Fibroblast of the conjunctiva (primary cell): ENCODE measurements at places on chromosomes 6 and 20.

DNA sequence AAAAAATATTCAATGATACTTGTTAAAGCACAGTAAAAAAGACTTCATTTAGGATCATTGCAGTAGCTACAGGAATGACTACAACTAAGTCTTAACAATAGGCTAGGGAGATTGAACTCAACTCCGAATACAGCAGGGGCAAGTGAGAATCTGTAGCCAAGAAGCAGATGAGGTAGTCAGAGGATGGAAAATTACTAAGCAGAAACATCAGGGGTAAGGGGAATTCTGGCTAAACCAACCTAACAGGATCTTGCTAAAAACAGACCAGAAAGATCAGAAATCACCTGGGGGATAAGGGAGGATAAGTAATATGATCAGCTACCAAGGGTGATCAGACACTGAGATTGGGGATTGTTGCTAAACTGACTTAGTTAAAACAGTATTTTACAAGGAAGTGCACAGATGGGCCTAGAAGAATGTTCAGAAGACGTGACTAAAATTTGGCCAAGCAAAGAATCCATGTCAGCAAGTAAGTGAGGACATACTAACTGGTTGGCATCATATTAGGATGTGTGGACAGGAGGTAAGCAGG lies 217.5 kb downstream of the TENT5A start:
- DNase-seq, result no peak

- DNase-seq, result no peak
Measured at GRCh38 chr6:3450888-3451287, 6.0 kb downstream of the SLC22A23 start.

DNA sequence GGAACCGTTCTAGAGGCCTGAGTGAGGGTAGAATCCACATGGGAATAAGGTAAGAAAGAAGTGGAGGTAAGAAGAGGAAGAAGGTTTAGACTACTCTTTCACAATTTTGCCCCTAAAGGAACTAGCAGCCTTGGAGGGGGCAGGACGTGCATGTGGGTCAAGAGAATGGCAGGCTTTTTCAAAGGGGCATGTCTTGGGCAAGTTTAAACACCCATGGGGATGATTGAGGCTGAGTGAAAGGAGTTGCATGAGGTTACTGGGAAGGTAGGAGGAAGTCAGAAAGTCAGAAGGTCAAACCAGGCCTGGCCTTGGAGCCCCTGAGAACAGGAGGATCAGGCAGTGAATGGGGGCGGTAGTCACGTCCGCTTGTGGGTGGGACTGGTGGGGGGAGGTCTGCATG lies 10.2 kb downstream of the ADA start:
- DNase-seq, result no peak

DNA sequence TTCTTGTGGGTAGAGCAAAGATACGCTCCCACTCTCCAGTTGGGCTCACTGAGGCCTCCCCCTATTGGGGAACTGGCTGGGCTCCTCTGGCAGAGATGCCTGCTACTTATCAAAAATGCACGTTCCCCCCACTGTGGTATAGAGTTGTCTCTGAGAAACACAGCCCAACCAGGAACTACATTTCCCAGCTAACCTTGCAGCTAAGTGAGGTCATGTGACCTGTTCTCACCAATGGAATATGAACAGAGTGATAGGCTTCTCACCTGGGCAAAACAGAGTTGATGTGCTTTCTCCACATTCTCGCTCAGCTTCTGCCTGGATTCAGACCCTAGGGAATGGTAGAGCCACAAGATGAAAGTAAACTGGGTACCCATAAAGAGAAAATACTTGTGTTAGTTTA lies 49.1 kb upstream of the PTPRT start:
- no peak for DNase-seq

GRCh38 chr6:37127961-37128862 lies 41.7 kb upstream of the PIM1 start:
- no peak for DNase-seq

- no peak for DNase-seq
Measured at GRCh38 chr6:70186461-70186860, 116.4 kb downstream of the COL9A1 start.

DNA sequence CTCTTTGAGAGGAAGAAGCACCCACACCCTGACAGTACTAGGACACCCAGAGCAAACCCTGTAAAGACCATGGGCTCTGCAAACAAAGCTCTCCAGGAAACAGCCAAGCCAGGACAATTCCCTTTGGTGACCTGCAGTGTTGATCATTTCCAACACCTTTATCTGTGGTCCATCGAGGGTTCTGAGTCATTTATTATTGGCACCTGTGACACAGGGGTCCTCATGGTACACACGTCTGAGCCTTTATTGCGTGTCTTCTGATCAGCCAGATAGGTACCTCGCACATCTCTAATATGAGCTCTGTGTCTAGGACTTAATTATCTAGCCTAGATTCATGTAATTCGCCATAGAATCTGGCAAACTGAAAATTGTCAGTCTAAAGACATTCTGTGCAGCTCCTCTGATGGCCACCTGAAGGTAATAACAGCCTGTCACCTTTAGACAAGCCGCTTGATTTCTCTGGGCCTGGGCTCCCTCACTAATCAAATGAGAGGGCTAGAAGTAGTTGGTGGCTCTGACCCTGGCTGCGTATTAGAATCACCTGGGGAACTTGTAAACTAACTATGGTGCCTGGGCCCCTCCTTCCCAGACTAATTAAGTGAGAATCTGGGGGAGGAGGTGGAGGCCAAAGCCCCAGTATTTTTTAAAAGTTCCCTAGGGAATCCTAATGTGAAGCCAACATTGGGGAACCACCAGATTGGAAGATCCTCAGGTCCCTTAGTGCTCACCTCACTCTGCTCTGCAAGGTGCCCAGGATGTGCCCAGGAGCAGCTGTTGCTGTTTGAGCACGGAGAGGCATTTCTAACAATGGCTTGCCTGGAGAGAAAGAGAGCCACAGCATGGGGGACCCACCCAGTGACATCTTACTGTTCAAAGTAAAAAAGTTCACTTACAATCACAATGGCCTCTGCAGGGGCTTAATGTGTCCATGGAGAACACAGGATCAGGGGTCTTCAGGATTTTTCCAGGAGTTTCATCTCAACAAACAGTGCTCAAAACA lies 122.0 kb upstream of the ARID1B start:
- DNase-seq, result no peak

DNA sequence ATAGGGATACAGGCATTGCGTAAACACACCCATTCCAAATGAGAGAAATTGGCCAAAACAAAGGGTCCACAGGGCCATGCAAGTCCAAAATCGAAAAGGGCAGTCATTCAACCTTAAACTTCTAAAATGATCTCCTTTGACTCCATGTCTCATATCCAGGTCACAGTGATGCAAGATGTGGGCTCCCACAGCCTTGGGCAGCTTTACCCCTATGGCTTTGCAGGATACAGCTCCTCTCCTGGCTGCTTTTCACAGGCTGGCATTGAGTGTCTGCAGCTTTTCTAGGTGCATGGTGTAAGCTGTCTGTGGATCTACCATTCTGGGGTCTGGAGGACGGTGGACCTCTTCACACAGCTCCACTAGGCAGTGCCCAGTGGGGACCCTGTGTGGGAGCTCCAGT lies 744.5 kb downstream of the QKI start:
- DNase-seq, result no peak

DNA sequence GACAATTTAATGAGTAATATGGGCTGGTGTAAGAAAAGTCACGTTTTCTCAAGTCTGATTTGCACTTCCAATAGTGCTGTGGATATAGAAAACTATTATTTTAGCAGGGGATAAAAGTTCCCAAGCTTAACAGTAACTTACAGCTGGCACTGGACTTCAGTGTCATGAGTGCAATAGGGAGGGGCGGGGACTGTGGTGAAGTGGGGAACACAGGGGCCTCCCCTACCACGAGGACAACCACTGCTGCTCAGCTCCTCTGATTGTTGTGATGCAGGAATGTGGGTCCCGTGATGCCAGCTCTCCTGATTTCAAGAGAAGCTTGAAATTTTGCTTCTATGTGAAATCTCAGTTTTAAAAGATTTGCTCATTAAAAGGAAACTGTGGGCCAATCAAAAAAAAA lies 24.0 kb downstream of the SLC13A3 start:
- no peak for DNase-seq

GRCh38 chr6:45616209-45616608 lies 238.5 kb upstream of the SUPT3H start:
- no peak for DNase-seq

- DNase-seq, result no peak
Measured at GRCh38 chr6:120924214-120924613, 410.1 kb downstream of the TBC1D32 start.

DNA sequence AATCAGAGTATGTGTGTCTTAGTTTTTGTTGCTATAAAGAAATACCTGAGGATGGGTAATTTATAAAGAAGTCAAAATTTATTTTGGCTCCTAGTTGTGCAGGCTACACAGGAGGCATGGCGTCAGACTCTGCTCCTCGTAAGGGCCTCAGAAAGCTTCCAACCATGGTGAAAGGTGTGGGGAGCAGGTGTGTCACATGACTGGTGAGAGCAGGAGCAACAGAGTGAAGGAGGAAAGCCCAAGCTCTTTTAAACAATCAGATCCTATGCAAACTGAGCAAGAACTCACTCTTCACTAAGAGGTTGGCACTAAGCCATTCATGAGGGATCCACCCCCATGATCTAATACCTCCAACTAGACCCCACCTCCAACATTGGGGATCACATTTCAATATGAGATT lies 1524.3 kb downstream of the HACE1 start:
- no peak for DNase-seq

GRCh38 chr20:12229891-12230290 lies 312.2 kb downstream of the BTBD3 start:
- DNase-seq, result no peak

DNA sequence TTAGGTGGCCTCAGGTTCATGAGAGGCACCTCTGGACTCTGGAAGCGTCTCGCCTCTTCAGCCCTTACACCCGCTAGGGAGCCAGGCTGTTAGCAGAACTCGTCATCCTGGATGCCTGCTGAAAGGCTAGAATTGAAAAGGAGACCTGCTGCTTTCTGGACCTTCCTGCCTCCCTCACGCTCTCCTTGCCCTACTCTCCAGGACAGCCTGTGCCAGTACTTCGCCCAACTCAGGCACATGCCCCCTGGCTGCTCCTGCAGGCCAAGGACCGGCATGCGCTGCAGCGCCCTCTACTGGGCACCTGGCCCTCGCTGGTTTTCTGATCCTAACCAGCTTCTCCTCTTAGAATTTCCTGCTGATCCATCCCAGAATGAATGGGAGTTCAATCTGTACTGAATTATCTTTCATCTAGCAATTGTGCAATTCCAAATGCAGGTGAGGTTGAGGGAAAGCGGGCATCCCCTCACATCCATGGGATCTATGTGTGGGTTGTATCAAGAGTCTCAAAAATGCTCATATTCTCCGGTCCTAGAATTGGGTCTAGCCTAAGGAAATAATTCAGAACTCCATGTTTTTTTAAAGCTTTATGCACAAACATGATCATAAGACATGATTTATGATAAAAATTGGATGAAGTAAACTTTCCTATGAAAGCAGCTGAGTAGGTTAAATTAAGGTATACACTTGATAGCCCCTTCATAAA lies 78.0 kb downstream of the PTPN1 start:
- DNase-seq, result peak; percentile 35

- no peak for DNase-seq
Measured at GRCh38 chr6:70145178-70145577, 157.7 kb downstream of the COL9A1 start.

- DNase-seq, result no peak
Measured at GRCh38 chr6:110799189-110799588, 16.1 kb downstream of the CDK19 start.

- DNase-seq, result no peak
Measured at GRCh38 chr20:33516882-33517281, 27.0 kb downstream of the CBFA2T2 start.

- DNase-seq, result peak; percentile 75
Measured at GRCh38 chr20:39885975-39886649, 802.9 kb downstream of the MAFB start.

DNA sequence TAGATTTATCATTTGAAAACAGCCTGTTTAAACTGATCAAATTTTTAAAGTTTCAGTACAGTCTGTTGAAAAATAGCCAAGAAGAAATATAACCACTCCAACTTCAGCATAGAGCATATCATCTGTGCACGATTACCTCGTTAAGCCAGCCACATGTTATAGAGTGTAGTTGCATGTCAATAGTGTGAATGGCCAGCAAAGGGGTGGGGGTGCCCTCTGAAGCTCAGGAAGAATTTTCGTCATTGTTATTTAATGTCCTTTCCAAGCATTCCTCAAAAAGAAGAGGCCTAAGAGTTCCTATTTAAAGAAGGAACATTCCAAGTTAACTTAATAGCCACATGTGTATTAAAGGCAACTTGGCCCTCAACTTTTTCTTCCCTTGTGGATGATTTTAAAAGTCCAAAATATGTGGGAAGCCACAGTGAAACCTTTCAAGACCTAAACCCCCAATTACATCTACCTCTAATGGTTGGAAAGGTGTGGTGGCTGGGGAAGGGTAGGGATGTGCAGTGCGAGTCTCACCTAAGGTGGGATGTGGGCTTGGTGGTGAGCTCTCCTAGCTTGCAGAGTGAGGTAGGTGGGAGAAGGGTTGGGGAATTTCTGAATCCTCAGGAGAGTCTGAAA lies 1.8 kb upstream of the CCN2 start:
- DNase-seq, result no peak

DNA sequence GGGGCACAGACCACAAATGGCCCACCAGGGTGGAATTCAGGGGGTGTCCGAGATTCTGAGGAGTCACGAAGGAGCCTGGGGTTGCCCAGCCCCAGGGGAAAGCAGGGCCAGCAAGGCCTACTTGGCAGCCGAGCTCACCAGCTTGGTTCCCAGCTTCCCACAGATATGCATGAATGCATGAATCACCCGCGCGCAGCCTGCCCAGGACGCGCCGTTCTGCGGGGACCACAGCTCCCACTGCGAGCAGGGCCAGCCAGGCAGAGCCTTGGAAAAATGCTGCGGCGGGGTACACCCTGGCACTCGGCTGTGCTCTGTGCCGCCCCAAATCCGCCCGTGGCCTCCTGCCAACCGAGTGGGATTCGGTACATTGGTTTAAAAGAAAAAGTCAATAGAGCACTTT lies 211.0 kb downstream of the NFATC2 start:
- DNase-seq, result no peak

GRCh38 chr6:123805921-123806320 lies 2.3 kb downstream of the NKAIN2 start:
- DNase-seq, result no peak

DNA sequence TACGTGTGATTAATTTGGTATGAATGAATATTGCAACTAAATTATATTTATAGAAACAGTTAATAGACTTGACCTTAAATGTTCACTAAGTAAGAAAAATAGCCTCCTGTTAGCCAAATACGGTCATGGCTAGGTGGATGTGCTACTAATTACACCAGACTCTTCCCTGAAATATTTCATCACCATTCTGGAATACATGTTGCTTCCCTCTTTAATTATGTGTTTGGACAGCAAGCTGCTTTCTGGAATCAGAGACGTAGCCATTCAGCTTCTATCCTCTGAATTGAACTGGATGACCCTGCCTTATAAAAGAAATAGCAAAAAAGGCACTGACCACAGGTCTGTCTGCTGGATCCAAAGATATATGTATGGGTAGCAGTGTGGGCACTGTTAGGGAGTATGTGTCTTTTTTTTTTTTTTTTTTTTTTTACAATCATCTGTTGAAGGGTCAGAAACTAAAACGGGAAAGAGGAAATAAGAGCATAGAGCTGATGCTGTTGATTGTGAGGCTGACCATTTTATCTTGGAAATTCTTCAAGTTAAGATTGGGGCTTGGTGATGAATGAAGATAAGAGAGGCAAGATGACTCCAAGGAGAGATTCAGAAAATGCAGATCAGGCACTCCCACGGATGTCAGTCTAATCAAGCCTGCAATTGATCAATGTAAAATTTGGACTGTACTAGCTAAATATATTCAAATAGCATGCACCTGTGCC lies 283.2 kb upstream of the HSF2 start:
- DNase-seq, result no peak

GRCh38 chr20:58372806-58373205 lies 16.2 kb upstream of the VAPB start:
- no peak for DNase-seq

GRCh38 chr6:139981768-139982181 lies 607.3 kb upstream of the CITED2 start:
- DNase-seq, result peak; percentile 69
